ENCODE measurements at places on chromosomes 2 and 18.

DNA sequence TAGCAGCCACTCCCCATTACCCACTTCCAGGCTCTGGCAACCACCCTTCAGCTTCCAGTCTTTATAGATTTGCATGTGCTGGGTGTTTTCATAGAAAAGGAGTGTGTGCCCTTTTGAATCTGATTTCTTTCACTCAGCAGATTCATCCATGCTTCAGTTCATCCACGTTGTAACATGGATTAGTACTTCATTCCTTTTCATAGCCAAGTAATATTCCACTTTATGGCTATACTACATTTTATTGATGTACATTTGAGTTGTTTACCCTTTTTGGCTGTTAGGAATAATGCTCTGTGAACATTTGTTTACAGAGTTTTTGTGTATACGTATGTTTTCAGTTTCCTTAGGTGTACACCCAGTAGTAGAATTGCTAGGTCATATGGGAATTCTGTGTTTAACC, 205.5 kb upstream of the RAB12 start:
- DNase-seq = no peak

GRCh38 chr18:59867337-59868104, 32.3 kb upstream of the PMAIP1 start:
- no peak for DNase-seq

DNA sequence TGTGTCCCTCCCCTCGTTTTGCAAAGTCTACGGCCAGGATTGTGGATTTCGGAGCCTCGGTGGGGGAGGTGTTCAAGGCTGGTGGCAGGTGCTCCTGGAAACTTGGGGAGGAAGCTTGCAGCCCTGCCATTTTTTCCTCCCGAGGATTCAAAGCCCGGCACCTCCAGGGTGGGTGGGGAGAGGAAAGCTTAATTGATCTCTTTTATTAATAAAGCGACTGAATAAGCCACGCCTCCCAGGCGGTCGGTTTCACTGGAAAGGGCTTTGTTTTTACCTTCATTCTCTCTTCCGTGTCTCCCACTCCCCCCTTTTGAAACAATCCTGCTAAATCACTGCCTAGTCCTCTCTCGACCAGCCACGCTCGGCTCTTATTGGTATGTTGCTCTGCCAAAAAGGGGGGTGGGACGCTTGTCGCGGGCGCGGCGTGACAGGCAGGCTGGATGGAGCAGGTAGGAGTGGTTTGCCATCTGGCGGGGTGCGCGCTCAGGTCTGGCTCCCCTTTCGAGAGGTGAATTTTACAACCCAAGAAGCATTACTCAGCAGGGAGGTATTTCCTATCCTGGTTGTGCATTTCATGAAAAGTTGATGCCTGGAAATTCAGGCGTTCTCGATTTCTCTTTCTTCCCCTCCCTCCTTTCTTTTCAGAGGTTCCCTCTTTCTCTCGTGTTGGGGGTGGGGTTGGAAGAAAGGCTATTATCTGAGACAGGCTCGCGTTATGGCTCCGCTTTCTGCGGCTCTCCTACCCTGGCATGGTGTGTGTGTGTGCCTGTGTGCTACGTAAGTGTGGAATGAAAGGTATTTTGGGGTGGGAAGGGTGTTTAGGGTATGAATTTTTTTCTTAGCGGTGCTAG, 1.4 kb downstream of the NEDD4L start:
- DNase-seq = no peak

DNA sequence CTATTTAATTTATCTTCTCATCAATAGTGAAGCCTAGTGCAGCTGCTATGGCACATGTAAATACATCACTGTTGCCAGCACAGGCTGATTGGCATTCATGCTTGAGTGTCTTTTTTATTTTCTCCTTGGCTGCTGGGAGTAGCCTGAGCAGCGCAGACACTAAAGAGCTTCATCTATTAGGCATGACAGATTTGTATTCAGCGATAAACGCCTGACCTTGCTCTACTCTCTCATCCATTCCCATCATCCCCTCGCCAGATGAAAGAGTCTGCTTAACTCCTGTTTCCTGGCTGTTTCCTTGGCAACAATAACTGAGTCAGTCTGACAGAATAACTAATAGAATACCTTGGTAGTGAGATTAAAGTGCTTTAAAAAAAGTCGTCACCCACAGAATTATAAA, 753.6 kb downstream of the DCC start:
- no peak for DNase-seq

DNA sequence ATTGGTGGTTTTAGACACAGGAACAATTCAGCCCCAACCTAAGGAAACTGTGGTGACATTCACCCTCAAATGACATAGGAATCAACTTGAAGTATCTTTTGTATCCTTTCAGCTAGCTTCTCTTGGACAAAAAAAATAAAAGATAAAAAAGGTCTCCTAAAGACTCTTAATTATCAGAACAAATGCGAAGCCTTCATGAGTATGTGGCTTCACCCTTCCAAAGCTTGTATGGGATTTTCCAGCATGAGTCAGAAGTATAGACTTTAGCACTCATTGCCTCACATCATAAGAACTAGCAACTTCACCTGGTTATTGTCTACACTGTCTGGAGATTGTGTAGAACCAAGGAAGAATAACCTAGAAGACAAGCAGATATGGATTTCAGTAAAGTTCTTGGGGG, 135.4 kb downstream of the LAMA3 start:
- DNase-seq = no peak

DNA sequence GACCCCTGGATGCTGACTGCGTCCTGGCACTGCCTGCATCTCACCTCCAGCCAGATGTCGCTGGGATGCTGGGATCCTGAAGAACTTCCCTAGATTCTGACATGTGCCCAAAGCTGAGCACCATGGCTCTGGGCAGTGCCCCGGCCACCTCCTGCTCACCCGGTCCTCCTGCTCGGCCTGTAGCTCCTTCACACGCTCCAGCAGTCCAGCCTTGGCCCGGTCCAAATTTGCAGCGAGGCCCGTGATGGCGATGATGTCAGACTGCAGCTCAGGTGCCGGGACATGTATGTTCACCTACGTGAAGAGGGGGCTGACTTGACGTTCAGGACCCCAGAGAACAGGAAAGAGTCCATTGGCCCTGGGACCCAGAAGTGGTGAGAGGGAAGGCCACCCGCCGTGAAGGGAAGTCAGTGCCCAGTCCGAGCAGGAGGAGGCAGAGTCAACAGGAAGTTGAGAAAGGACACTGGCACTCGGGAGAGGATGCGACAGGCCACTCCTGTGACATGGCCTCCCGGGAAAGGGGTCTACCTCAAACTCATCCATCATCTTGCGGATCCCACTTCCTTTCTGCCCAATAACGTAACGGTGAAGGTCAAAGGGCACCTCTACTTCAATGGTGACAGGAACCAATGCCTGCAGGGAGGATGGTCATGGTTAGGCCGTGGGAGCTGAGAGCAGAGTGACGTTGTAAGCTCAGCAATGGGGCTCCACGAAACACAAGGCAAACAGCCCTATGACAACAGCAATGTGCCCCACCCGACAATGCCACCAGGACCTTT, 46.7 kb downstream of the ANO7 start:
- DNase-seq = no peak

- no peak for DNase-seq
Measured at GRCh38 chr2:5328826-5329225, 363.4 kb upstream of the SOX11 start.

DNA sequence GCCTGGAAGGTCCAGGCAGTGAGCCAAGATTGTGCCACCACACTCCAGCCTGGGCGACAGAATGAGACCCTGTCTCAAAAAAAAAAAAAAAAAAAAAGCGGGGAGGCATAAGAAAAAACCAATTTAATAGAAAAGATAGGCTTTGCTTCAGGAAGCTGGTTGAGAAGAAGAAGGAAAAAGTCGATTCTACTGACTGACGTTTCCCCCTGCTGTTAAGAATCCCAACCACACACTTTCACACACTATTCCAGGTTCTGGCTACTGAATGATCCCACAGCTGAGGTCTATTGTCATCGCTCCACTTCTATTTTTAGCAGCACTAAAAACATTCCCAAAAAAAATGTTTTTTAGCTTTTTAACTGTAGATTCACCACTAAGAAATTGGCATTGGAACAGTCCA, 6.7 kb upstream of the CHCHD5 start:
- no peak for DNase-seq

DNA sequence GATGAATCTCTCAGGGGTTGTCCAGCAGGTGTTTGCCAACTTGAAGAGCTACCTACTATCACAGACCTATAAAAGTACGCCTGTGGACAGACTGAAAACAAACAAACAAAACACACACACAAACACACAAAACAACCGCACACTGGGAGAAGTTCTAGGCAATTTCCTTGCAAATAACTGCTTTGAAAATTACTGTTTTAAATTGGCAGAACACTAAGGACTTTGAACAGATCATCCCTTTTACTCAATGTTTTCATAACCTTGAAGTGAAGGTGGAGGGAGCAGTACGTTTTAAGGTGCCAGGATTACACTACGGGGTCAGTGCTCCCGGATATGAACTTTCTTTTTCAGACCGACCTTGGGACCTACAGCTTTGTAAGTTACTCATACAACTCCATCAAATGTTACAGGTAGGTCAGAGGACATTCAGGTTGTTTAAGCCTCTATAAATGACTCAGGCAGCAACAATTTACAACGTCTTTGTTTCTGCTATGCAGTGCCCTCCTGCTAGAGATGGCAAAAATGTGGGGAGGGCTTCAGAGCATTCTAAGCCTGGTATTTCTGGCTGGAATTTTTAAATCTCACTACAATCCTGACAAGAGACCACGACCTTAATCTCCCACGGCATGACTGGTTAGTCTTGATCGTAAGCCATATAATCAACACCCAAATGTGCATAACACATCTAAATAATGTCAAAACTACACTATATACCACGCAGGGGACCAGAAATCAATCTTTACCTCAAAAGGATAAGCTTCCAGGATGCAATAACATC, 1.4 kb upstream of the SLC20A1 start:
- no peak for DNase-seq

Measured in HFF-Myc (cell line).